Adrenal gland (tissue), 19 donors: ENCODE measurements at places on chromosomes 7 and 10.

- DNase-seq: no peak
Measured at GRCh38 chr10:78359640-78360091, 326.0 kb downstream of the RPS24 start.

DNA sequence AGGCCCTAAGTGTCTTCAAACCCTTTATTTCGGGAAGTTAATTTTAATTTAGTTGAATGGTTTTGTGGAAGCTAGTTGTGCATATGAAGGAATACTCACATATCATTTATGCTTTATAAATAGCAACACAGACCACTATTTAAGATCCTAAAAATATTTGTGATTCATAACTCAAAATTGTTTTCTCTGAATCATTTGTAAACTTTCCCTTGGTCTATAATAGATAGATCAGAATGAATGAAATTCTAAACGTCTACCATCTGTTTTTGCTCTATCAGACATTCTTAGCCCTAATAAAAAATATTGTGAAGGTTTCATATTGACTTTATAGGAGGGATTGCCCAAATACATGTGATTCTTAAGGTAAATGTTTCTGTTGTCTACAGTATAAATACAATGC is 43.5 kb downstream of the LOXL4 start:
- DNase-seq: no peak

GRCh38 chr7:70047891-70048448 is 449.7 kb downstream of the AUTS2 start:
- DNase-seq: no peak

GRCh38 chr7:74526780-74527179 is 73.1 kb downstream of the GTF2IRD1 start:
- DNase-seq: no peak

DNA sequence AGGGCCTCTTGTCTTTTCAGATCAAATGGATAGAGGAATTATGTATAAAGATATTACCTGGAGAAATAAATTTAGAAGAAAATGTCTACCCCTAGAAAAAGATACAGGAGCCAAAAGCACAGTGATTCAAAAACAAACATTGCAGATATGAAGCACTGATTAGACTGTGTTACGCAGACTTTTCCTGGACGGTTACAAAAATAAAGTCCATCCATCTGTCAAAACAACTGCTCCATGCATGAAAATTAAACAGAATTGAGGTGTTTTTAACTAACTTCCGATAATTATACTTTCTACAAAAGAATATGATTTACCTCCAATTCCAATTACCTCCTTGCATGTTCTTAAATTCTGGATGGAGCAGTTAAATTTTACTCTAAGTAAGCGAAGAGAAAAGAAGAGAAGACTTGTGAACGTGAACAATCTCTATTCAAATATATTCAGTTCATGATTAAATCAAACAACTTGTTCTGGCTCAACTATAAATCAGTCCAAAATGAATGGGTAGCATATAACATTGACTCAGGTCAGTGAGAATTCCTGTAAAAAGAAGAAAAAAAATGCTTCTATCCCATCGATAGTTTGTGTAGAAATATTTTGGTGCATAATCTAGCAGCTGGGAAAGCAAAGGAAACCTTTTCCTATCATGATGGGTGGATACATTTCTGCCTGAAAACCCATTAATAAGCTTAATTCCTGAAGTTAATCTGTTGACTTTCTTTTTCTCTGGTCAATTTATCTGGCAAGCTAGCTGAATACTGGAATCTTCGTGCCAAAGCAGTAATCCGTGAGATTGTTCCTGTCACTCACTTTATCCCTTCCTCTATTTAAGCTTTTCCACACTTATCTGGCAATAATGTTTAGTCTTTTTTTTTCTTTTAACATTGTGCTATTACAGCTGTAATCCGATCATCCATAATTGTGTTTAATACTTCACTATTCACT is 80.4 kb downstream of the SEMA3A start:
- DNase-seq: no peak

- peak; percentile 33 for DNase-seq
Measured at GRCh38 chr7:122546496-122546895, 152.4 kb downstream of the RNF133 start.

- no peak for DNase-seq
Measured at GRCh38 chr10:132626761-132627665, 89.4 kb downstream of the INPP5A start.

DNA sequence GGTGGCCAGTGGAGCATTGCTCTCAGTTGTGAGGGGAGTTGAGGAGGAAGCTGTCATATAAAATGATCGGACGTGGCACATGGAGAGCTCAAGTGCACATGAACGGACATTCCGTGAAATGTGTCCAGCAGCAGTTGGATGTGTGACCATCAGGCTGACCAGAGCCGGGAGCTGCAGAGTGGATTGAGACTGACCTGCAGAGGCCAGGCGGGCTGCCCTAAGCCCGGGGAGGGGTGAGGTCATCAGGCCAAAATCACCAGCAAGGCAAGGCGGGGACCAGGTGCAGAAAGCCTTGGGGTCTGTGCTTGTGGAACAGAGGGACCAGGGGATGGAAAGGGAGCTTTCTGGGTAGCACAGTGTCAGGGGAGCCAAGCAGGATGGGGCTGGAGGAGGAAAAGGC is 279.5 kb downstream of the CELF2 start:
- DNase-seq: no peak

- DNase-seq: no peak
Measured at GRCh38 chr10:1462521-1462920, 274.8 kb downstream of the ADARB2 start.

DNA sequence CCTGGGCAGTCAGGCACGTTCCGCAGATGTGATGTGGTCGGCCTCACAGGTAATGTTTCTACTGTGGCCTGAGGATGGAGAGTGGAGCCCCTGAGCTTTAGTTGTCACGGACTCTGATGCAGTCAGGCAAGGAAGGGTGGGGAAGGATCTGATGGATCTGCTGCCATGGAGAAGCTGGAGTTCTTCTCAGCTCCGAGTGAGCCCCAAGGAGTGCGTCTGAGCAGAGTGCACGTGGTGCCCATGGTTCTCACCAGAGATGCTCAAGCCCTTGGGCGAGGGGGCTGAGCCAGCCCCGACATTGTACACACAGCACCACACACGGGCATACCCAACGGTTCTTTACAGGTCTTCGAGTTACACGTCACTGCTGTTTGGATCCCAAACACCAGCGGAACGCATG is 192.5 kb downstream of the EBF3 start:
- DNase-seq: no peak

GRCh38 chr10:28930514-28931495 is 253.5 kb downstream of the BAMBI start:
- DNase-seq: no peak

- DNase-seq: peak; percentile 83
Measured at GRCh38 chr10:32149252-32149955, 93.2 kb upstream of the KIF5B start.

DNA sequence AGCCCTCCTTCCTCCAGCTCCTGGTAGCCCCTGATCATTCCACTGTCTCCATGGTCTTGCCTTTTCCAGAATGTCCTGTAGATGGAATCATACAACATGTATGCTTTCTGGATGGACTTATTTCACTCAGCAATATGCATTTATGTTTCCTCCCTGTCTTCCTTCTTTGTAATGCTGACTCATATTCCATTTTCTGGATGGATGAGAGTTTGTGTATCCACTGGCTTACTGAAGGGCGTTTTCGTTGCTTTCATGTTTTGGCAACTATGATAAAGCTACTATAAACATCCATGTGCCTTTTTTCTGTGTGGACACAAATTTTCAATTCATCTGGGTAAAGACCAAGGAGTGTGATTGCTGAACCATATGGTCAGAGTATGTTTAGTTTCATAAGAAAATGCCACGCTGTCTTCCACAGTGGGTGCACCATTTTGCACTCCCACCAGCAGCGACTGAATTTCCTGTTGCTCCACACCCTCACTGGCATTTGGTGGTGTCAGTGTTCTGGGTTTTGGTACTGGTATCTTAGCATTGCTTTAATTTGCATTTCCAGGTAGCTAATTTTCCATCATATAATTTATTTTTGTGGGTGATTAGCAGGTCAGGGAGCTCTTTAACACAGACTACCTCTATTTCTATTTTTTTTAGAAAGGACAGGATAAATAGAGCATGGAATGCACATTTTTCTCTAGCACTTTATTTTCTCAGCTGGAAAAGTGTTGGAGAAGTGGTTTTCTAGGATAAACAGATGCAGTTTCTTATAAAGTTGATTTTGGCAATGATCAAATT is 252.2 kb downstream of the WDR37 start:
- DNase-seq: no peak

GRCh38 chr10:83252596-83252995 is 886.7 kb upstream of the GHITM start:
- no peak for DNase-seq

DNA sequence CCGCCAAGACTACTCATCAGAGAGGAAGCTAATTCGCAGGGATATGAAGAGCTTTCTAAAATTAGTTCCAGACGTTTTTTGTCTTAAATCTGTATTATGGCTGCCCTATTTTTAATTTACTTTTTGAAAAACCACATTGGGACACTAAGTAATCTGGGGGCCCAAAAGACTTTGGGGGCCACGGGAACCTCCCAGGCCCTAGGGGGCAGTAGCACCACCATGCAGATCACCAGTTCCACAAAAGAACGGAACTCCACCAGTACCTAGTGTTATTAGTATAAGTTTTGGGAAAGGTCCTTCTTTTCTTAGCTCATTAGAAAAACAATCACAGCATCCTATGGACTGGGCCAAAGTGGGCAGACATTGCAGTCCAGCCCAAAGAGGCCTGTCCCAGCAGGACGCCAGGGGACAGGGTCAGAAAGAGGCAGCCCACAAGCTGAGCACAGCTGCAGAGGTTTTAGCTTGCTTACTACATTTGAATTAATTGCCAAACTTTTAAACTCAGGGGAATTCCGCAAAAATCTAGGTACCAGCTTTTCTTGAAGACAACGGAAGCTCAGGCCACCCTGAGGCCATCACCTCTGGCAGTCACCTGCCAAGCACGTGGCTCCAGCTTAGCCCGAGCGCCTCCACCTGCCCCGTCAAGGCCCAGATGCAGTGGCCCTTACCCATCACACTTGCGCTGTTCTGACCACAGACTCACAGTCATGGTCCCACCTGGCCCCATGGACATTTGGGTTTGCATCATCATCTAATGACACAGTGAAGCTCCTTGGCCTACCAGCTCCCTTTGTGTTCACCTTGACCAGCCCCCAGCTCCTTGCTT is 74.8 kb downstream of the PARP12 start:
- DNase-seq: no peak

DNA sequence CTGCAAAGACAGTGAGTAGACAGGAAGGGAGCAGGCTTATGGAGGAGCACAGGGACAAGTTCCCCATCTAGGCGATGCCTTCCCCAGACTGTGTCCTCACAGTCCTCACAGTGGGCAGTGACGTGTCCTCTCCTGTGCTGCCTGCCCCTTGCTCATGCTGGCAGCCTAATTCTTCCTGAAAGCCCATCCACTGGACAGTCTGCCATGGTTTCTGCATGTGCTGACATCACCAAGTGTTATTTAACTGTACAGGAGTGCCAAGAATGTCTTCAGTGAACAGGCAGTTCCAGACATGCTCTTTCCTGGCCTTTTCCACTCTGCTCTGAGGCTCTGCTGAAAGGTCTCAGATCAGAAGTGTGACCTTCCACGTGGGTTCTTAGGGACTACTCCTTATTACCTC is 54.1 kb downstream of the ZNF248 start:
- no peak for DNase-seq

DNA sequence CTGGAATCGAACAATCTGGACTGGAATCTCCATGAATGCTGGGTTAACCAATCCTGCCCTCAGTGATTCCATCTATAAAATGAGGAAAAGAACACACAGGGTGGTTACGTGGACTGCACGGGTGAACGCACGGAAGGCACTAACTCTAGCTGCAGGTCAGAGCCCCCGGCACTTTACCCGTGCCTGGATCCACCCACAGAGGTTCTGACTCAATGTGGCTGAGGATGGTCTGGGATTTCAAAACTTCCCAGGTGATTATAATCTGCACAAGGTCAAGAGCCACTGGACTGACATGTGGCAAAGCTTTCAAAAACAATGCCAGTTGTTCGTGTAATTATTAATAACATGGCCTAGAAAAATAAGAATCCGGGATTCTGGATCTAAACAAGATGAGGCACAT is 29.2 kb downstream of the KIAA1549 start:
- no peak for DNase-seq

DNA sequence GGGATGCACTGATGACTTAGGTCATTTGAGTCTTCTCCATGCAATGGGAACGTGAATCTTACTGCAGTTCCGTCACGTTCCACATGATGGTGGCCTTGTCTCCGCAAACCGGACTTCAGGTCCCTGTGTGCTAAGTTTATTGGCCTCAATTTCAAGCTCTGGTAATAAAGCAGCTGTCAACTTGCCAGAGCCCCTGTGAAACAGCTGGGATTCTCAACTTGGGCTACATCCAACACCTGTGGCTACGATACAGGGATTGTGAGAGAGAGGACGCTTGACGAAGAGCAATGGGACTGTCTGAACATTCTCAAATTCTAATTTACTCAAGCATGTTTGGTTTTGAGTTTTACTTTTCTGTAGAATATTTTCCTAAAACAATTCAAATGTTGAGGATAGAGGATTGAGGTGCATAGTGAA is 174.2 kb downstream of the PTN start:
- DNase-seq: peak; percentile 48

DNA sequence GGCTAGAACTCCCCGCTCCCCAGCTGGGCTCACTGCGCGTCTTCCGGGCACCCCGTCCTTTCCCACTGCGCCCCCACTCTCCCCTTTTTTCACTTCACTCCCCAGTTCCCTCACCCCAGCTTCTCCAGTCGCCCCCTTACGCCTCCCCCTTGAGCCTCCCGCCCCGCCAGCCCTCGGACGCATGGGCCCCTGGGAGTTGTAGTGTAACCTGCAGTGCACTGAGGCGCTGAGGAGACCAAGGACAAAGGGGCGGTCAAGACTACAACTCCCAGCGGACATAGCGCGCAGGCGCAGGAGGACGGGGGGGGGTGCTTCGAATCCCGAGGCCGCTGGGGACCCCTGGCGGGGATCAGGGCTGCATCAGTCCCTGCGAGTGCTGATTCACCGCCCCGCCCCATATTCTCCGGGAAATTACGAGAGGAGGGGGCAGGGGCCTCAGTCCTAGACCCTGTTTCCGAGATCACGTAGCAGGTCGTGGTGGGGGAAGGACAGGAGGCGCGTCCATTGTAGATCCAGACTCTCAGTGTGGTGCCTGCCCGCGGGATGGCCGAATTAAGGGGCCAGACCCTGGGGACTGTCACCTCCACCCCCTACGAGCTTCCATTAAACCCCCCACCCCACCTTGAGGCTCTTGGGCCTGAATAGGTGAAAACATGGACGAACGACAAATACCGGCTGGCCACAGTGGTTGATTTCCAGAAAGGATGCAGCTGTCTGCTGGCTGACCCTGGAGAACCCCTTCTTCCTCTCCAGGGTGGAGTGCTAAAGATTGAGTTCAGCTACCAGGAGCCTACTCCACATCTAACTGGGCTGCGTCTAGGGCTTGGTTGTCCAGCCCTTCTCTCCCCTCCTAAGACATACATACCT is 553 bp upstream of the YWHAG start:
- DNase-seq: peak; percentile 100

GRCh38 chr7:130420943-130421578 is 19.8 kb downstream of the CEP41 start:
- DNase-seq: no peak

DNA sequence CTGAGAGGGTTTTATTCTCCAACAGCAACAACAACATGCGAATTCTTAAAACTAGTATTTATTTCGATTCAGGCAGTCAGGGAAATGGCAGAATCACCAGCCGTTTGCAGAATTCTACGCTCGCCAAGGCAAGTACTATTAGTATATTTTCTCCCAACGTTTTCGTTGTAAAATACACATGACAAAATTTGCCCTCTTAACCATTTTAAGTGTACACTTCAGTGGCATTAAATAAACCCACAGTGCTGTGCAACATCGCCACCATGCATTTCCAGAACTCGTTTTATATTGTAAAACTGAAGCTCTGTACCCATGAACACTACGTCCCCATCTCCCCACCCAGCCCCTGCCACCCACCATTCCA is 10.8 kb downstream of the EN2 start:
- no peak for DNase-seq
